Fibroblast of skin of abdomen (primary cell): ENCODE measurements at places on chromosomes 3 and 15.

- peak; percentile 52 for DNase-seq
Observed at GRCh38 chr3:188230962-188231361, 77.0 kb downstream of the LPP start.

- no peak for DNase-seq
Observed at GRCh38 chr3:190973771-190974170, 111.3 kb upstream of the GMNC start.

DNA sequence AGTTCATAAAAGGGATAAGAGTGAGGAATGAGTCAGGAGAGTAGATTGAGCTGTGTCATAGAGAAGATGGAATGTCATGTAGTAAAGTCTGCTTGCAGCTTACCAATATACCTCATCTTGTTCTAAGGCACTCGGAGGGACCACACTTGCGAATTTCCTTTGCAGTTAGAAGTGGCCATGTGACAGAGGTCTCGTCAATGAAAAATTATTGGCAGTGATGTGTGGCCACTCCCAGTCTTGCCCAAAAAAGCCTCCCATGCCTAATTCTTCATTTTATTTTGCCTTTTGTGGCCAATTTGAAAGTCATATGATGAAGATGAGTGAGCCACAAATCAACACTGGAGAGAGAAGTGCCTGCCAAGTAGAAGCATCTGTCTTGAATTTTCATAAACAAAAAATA is 465.6 kb upstream of the ZNF385D start:
- DNase-seq: no peak

- DNase-seq: no peak
Observed at GRCh38 chr3:189322339-189322738, 150.6 kb downstream of the TPRG1 start.

DNA sequence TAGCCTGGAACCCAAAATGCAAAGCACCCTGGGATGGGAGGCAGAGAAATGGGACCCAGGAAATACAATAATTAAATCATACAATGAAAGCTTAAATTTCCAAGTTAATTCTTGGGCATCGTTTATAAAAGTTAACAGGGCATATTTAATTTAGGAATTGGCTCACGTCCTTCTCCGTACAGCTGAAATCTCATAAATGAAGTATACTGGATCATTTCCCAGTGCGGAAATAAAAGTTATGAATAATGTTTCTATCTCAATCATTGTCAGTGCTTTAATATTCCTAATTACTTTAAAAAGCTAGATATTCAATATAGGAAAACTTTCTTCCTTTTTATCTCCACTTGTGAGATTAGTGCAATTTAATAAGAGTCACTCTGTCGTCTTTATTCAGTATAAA is 164.0 kb downstream of the MEGF11 start:
- DNase-seq: no peak

- DNase-seq: peak; percentile 52
Observed at GRCh38 chr15:66720206-66721010, 18.4 kb downstream of the SMAD6 start.

DNA sequence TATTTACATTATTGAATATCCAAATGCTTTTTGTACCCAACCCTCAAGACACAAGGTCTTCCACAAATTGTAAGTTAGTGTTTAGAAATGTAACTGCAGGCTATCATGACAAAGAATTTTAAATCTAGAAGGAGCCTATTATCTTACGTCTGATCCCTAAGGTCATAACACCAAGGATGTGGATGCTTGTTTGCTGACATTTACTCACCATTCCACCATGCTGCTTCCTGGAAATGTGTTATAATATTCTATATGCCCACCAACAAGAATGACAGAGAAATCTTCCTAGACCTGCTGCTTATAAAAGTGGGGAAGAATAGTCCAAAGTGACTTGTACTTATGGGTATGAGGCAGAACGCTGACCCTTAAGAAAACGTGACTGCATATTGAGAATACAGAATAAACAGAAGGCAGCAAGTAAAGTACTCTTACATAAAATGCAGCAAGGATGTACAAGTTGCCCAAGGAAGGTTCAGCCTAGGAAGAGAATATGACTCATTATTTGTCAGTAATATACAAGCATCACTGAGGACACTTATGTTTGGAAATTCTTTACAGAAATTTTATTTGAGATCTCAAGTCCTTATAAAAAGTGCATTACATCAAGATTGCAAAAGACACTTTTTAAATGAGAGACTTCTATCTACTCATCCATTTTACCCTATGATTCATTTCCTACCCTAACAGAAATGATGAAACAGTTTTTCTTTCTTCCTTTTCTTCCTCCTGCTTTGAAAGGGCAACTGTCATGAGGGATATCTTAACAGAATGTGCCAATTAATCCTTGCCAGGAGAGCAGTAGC is 59.6 kb downstream of the ESYT3 start:
- peak; percentile 76 for DNase-seq

GRCh38 chr3:128281461-128282367 is 128.4 kb downstream of the EEFSEC start:
- no peak for DNase-seq

DNA sequence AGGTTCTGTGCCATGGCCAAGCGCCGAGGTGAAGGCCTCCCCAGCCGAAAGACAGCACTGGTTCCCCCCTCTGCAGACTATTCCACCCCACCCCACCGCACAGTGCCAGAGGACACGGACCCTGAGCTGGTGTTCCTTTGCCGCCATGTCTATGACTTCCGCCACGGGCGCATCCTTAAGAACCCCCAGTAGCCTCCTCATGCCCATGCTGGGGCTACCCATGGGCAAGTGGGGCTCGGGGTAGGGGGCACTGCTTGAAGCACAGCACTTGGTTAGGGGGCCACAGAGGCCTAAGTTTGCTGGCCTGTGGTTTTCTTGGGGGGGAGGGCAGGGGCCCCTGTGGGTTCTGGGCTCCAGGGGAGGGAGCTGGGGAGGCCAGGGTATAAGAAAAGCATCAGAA is 4.8 kb upstream of the CHST14 start:
- DNase-seq: no peak

DNA sequence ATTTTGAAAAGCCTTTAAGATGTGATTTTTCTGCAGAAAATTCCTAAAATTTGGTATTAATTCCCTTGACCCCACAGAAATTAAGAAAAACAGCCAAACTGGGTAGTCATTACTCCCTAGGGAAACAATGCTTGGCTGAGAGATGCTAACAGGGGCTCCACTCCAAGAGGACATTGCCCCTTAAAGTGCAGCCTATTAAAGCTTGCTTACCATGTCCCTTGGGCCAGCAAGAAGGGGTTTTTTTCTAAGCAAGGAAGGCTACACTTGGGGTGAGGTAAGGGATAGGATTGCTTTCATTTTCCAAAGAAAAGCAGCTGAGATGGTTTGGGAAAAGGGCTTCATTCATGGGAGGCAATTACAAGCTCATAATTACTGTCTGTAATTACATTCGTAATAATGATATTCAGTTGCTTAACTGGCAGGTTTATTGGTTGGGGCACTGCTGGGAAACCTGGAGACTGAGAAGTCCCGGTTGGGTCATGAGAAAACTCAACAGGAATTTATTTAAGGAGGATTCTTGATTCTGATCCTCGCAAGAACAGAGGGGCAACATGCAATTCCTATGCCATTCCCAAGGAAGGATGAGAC is 247.5 kb downstream of the NR1D2 start:
- DNase-seq: no peak

GRCh38 chr3:155161640-155162292 is 81.6 kb downstream of the MME start:
- no peak for DNase-seq

DNA sequence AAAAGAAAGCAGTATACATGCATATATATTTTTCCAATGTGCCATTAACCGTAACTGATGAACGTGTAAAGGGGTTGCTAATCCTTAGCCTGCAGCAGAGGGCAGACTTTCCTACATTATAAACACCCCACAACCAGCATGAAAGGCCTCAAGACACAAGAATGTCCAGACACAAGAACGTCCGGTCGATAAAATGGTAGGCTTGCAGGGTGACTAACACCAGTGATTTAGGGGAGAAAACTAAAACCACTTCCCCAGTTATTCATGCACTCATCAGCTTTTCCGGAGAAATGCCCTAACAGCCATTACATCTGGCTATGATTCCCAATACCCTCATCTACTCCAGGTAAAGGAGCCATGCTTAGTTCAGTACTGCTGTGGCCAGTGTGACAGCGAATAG is 57.4 kb downstream of the LRTM1 start:
- DNase-seq: peak; percentile 98

- no peak for DNase-seq
Observed at GRCh38 chr3:67312155-67312554, 314.0 kb downstream of the KBTBD8 start.

- DNase-seq: no peak
Observed at GRCh38 chr15:81495780-81496467, 121.9 kb upstream of the TMC3 start.

DNA sequence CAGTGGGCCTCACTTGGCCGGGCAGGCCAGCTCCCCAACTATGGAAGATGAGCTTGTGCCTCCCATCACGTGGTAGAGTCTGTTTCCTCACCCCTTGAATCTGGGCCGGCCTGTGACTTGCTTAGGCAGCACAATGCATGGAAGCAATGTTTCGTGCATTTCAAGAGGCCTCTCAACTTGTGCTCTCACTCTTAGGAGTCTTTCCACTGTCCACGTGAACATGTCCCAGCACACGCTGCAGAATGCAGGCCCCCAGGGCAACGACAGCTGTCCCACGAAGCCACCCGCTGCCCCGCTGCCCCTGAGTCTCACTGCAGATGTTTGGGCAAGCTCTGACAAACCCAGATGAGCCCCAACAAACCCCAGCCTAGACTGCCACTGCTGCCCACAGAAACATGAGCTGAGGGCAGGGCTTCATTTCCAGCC is 27.2 kb upstream of the SLC41A3 start:
- no peak for DNase-seq

DNA sequence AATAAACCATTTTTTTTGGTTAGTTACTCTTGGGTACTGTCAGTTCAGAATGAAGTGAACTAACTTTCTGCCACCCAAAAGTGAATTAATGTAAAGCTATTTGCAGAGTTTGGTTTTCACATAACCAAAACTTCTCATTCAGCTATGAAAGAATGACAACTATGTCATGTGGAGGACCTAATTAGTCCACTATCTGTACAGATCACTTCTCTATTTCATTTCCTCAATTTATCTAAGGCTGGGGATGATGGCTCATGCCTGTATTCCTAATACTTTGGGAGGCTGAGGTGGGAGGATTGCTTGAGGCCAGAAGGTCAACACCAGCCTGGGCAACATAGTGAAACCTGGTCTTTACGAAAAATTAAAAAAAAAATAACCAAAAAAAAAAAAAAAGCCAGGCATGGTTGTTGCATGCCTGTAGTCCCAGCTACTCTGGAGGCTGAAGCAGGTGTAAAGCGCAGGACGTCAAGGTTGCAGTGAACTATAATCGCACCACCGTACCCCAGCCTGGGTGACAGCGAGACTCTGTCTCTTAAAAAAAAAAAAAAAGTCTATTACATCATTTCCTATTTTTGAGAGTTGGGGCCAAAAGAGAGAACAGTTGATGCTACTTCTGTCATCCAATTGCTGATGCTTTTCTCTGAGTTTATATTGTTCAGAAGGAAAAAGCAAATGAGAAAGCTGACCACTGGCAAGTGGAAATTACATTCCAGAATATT is 8.7 kb downstream of the HYPK start:
- DNase-seq: no peak

- DNase-seq: no peak
Observed at GRCh38 chr3:139318431-139318816, 25.4 kb upstream of the MRPS22 start.

DNA sequence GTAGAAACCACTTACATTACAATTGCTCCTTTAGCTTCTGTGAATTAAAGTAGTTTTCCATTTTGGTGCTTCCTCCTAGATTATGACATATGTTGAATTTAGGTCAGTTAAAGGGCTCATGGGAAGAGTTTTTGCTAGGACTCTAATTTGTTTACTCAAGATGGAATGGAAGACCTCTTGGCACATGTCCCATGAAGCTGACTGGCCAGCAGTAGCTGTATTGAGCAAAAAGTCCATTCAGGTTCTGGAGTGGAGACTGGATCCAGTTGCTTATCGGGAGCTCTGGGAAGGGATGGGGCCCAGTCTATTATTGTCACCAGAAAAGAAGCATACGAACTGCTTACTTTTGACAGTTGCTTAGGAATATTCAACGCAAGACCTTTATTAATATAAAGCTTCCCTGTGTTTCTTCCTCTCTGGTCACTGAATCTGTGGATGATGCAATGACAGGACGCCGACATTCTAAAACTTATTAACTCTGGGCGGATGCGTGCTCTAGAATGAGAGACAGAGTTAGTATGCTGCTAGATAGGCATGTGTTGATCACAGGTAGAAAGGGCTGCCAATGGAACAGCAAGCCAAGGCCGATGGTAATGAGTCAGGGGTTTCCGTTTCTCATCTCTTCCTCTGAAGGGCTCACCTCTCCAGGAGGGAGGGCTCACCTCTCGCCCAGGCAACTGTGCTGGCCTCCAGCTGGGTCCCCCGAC is 155.8 kb downstream of the NR1D2 start:
- DNase-seq: no peak

- no peak for DNase-seq
Observed at GRCh38 chr3:123039178-123039577, 11.6 kb upstream of the SEMA5B start.

- no peak for DNase-seq
Observed at GRCh38 chr3:152097120-152097519, 171.6 kb upstream of the MBNL1 start.

DNA sequence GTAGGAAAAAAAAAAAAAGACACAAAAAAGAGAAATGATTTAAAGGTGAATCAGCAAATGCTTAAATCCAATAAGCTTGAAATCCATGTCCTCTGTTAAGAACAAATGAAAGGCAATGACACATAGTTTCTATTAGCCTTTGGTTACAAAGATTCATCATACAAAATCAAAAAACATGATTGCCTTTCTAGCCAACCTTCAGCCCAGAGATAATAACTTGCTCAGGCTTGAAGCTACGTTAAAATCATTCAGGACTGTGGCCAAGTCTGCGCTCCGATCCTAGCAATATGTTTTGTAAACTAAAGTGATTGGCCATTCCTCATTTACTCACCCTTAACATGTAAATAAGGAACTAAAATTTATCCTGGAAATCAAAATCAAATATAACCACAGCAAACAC is 556.7 kb downstream of the FGF12 start:
- DNase-seq: no peak

- DNase-seq: no peak
Observed at GRCh38 chr3:48716508-48716981, 476 bp downstream of the IP6K2 start.

DNA sequence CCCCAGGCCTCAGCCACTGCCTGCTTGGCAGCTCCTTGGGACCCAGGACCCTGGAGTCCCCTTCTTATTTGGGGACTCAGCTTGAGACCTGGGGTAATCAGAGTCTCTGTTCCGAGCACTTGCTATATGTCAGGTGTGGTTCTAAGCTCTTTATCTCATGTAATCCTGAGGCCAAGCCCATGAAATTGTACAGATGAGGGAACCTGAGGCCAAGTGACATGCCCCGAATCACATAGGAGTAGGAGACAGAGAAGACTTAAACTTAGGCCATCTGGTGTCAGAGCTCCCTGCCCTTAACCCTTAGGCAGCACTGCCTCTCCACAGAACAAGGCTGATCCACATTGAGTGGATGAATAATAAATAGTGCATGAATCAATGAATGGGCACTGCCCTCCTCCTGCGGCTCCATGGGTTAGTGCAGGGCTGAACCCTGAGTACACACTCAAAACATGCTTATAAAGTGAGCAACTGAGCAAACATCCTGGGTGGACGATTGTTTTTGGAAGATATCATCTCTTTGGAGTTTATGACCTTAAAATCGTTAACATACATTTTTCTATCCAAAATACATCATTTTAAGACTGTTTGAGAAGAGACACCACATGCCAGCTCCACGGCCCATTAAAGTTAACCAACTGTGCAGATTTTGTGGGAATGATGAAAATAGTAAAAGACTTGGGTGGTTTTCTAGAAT is 33.2 kb upstream of the IQSEC1 start:
- no peak for DNase-seq
